CD4-positive, alpha-beta memory T cell (primary cell): ENCODE measurements at places on chromosomes 13 and 19. TPM values are rescaled to one million over a fixed set of nuclear protein-coding genes. Genes with fewer than 3 reads are reported as not detected.

GRCh38 chr13:26991508-26992181 lies 180.0 kb downstream of the USP12 start:
- DNase-seq, result no peak

The ADAT3 gene
- 4.9 TPM for total RNA-seq

The PSMD8 gene
- 89.6 TPM for total RNA-seq

The CEACAM1 gene
- 1.6 TPM for total RNA-seq

GRCh38 chr13:73767191-73767741 lies 366.9 kb downstream of the KLF12 start:
- peak; percentile 54 for DNase-seq

GRCh38 chr13:78460176-78460575 lies 143.2 kb downstream of the POU4F1 start:
- DNase-seq, result no peak
